ENCODE measurements at places on chromosomes 3 and 15. TPM values are rescaled to one million over a fixed set of nuclear protein-coding genes. Genes with fewer than 3 reads are reported as not detected.

DNA sequence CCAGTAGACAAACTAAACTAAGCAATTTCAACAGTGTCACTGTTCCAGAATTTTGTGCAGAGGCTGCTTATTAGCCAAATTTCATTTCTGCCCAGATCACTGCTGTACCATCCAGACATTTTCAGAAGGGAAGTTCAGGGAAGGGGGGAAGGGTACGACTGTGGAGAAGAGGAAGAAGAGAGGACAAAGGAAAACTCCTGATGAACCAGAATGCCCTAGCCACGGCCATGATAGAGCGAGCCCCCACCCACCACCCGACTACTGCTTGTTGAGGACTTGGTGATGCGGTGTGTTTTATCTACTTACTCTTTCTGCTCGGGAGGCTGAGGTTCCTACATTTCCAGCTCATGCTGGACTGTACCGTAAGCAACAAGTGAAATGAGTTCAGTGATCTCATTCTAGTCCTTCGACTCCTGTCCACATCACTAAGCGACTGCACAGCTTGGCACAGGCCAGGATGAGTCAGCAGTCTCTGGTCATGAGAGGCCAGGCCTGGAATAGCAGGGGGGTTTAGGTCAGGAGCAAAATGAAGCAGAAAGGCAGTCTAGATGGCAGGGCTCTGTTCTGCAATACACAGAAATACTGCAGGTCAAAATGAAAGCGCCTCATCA is 330.8 kb downstream of the TIGIT start:
- DNase-seq = peak; percentile 89

DNA sequence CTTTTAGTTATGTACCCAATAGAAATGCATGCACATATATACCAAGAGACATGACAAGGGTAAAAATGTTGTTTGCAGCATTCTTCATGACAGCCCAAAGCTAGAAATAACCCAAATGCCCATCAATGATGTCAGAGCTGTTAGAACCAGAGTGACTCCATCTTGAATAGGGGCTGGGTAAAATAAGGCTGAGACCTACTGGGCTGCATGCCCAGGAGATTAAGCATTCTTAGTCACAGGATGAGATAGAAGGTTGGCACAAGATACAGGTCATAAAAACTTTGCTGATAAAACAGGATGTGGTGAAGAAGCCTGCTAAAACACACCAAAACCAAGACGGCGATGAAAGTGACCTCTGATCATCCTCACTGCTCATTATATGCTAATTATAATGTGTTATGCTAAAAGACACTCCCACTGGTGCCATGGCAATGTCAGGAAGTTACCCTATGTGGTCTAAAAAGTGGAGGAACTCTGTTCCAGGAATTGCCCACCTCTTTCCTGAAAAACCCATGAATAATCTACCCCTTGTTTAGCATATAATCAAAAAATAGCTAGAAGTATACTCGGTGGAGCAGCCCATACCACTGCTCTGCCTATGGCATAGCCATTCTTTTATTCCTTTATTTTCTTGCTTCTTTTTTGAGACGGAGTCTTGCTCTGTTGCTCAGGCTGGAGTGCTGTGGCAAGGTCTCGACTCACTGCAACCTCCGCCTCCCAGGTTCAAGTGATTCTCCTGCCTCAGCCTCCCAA is 32.9 kb downstream of the ZBTB11 start:
- no peak for DNase-seq

POTEB3 gene
- not detected for total RNA-seq

TERC gene
- total RNA-seq = 110 TPM

DNA sequence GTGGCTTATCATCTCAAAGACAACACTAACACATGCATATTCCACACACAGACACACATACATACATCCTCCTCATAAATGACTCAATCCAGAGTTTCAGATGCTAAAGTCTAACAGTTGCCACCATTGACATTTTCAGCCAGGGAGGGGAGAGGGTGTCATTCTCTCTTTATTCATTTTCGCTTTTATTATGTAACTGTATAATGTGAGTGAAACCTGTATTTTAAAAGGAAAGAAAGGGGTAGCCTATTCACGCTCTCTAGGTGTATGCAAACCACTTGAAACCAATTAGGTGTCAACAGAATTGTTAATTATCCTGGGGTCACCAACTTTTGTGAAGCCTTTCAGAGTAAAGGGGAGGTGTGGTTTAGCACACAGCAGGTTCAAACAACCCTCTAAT is 1282.9 kb downstream of the ROBO2 start:
- no peak for DNase-seq

DNA sequence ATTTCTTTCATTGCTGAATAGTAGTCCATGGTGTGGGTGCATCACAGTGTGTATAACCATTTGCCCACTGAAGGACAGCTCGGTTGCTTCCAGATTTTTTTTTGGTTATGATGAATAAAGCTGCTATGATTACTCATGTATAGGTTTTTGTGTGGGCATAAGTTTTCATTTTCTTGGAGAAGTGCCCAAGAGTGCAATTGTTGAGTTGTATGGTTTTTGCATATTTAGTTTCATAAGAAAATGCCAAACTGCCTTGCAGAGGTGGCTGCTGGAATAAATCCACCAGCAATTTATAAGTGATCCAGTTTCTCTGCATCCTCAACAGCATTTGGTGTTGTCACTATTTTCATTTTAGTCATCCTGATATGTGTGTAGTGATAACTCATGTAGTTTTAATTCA is 8.4 kb upstream of the SPESP1 start:
- DNase-seq = no peak

KIF15 gene
- total RNA-seq = 0.78 TPM

Measured in tibial nerve (tissue), 4 donors.